ENCODE measurements at places on chromosomes 1 and 21.

DNA sequence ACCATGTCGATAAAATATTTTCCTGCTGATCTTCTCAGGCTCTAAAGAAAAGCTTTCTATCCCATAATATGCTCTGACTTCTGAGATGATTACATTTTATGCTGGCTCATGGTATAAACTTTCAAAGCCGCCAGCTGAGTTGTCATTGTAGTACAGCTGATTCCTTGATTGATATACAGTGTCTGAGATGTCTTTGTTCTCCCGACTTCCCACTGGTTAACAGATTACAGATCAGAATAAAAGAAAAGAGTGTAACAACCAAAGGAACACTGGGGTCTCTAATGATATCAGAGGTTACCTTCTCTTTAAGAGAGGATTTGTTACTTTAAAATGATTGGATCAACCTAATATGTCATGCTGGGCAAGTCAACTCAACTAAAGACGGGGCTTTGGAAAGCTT is 485.4 kb upstream of the LRRC7 start:
- no peak for DNase-seq

GRCh38 chr1:163673759-163674151 is 352.0 kb downstream of the NUF2 start:
- no peak for DNase-seq

DNA sequence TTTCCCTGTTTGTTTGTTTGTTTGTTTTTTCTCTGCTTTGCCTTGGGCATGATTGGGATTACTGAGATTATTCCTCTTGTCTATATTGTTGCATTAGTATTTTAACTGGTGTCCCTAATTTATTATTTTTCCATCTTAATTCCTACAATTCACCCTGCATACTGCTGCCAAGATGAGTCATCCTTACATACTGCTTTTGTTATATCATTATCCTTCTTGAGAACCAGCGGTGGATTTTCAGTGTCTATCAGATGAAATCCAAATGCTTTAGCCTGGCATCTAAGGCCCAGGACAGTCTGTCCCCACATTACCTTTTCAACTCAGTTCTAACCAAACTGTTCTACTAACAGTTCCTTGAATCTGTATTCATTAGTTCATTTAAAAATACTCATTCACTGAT is 101.7 kb downstream of the OLFML2B start:
- no peak for DNase-seq

DNA sequence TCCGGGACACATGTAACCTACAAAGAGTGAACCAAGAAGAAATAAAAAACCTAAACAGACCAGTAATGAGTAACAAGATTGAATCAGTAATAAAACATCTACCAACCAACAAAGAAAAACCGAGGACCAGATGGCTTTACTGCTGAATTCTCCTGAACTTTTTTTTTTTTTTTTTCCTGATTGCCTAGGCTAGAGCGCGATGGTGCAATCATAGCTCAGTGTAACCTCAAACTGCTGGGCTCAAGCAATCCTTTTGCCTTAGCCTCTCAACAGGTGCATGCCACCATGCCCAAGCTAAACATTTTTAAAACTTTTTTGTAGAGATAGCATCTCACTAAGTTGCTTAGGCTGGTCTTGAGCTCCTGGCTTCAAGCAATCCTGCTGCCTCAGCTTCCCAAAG is 11.2 kb upstream of the FGGY start:
- no peak for DNase-seq

GRCh38 chr1:150106341-150106740 is 38.8 kb downstream of the VPS45 start:
- no peak for DNase-seq

DNA sequence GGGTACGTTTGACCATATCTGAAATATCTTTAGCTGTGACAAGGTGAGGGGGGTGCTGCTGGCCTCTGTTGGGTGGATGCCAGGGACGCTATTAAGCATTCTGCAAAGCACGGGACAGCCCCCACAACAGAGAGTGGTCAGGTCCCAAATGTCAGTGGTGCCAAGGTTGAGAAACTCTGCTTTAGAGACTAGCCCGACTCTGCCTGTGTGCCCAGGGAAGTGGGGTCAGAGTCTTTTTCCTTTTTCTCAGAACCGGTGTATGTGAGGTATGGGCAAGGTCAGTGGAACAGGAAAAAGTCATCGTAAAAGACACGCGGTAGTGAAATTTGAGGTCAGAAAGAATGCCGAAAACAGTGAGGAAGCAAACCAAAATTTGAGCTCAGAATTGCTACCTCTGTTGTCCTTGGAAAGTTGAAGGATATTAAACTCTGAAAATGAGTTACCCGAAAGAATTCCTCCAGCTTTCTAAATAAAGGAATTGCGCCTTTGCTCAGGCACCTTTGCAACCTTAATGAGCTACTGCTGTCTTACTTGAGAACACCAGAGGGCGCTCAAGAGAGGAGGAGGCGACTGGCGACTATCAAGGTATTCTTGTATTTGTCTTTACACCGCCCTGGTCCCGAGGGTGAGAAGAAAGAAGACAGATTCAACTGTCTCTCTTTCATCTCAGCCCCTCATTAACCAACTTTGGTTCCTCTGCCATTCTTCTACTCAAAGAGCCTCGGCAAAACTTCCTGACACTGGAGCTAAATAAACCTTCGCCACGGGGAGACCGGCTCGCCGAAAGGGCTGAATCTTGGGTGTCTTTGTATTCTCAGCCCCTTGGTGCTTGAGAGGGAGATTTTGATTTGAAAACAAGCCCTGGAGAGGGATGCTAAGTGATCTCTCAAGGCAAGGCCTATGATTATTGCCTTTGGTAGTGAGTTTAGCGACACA is 85.4 kb upstream of the OLIG2 start:
- peak; percentile 11 for DNase-seq
